ENCODE measurements at places on chromosomes 5 and 9.

DNA sequence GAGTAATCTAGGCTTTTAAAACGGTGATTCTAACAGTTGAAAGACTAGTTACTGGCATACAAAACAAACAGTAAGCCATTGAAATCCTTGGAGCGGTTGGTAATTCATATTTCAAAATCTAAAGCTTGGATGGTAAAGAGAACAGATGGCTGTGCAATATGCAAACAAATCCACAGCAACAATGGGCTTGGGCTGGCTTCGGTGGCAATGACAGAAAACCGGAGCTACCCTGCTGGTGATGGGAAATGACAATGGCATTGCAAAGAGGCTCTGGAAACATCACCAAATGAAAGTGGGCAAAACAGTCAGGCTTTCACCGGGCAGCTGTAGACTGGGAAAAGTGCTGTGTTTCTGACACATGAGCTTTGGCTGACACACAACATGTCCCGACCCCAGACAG lies 42.2 kb downstream of the MED27 start:
- no peak for DNase-seq

DNA sequence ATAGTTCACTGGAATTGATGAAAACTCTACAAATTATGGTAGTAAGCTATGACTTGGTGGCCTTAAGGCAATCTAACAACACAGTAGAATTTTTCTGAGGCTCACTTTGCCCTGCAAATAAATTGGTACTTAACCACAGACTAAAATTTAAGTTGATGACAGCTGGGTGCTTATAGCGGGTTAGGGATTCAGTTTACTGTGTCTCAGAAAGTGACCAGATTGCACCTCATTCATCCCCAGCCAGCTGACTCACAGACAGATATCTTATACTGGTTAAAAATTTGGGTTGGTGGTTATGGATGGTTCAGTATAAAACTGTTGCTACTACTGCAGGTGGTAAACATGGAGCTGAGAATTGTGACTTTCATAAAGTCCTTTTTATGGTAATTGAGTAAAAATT lies 2.8 kb downstream of the CKS2 start:
- no peak for DNase-seq

GRCh38 chr5:14172149-14172795 lies 29.1 kb downstream of the TRIO start:
- no peak for DNase-seq

GRCh38 chr5:1998716-1999317 lies 116.1 kb upstream of the IRX4 start:
- DNase-seq = no peak

DNA sequence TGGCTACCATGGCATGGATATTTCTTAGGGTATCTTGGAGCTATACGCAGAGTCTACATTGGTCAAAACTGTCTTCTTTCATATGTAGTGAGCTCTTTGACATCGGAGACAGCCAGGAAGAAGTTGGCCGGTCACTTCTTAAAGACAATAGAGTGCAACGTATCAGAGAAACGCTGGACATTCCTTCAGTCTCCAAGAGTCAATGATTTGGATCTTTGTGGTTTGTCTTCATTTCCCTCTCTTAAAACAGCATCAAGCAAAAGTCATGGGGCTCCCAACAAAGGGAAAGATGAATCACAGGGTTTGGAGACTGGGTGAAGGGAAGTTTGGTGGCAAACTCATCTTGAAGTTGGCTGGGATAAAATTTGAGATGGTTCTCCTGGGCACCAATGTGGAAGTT lies 320.1 kb downstream of the AGTPBP1 start:
- no peak for DNase-seq

DNA sequence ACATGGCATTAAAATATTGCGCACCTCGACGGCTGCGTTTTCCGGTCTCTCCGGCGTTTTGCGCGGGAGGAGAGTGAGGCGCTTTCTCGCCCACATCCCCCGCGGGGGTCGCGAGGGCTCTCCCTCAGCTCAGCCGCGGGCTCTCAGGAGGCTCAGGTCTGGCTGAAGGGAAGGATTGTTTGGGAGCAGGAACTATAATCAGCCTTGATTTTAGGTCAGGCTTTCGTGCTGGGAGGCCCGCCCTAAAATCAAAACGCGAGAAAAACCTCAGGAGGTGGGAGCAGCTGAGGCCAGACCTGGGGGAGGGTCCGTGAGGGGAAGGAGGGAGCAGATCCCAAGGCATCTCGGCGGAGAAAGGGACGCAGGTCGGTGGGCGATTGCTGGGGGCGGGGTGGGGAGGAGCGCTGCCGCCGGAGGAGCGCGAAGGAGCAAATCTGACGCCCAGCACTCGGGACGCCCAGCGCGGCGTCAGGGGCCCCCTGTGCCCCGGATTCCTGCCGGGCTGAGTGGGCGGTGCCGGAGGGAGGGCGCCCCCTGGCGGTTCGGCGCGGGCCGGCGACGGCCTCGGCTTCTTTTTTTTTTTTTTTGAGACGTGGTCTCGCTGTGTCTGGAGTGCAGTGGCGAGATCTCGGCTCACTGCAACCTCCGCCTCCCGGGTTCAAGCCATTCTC lies 18.7 kb upstream of the RNF130 start:
- DNase-seq = peak; percentile 93

GRCh38 chr9:83196946-83197345 lies 134.0 kb upstream of the RASEF start:
- DNase-seq = no peak

- DNase-seq = no peak
Observed at GRCh38 chr5:106876665-106877194, 794.0 kb downstream of the EFNA5 start.

GRCh38 chr9:121699571-121700164 lies 48.2 kb downstream of the DAB2IP start:
- peak; percentile 26 for DNase-seq

GRCh38 chr5:43581398-43581797 lies 21.6 kb upstream of the NNT start:
- no peak for DNase-seq

DNA sequence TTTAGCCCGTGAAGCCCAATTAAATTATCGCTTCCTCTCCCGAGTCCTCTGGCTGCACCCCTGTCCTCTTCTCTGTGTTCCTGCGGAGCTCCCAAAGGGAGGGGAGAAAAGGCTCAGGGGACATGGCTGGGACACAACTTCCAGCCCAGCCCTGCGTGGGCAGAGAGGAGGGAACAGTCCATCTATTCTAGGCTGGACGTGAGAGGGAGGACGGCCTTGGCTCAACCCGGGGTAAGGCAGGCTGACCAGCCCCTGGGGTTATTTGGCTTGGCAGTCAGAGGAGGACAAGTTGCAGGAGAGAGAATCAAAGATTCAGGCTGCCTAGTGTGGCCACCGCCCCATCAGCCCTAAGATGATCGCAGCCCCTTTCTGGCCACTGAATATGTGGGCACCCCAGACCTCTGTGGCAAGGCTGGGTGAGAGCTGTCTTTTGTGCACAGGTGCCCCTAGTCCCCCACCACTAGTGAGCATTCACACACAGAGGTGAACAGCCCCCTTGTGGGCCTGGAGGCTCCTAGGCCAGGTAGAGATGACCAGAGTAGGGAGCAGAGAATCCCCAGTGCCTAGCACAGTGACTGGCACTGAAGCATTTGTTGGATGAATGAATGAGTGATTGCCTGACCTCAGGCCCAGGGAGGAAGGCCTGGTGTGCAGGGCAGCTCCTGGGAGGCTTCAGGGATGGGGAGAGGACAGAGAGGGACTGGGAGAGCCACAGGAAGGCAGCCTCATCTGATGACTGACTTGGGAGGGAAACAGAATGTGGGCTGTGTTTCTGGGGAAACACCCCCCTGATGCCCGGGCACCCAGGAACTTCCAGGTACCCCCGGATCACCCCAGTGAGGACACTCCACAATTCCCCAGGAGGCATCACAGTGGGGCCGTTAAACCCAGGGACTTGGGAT lies 133.9 kb downstream of the C9orf50 start:
- DNase-seq = peak; percentile 59
